Stimulated activated CD8-positive, alpha-beta memory T cell treated with anti-CD3 and anti-CD28 coated beads, Interleukin-4, amount 100 ng/mL, for 48 hours (primary cell): ENCODE measurements at places on chromosomes 16 and 17.
A peak's percentile ranks its signal among the peaks of the same experiment; 100 is the strongest.

- DNase-seq: no peak
Measured at GRCh38 chr17:57561072-57561861, 183.8 kb downstream of the CCDC182 start.

- DNase-seq: no peak
Measured at GRCh38 chr17:38558728-38559050, 47.1 kb downstream of the SRCIN1 start.

DNA sequence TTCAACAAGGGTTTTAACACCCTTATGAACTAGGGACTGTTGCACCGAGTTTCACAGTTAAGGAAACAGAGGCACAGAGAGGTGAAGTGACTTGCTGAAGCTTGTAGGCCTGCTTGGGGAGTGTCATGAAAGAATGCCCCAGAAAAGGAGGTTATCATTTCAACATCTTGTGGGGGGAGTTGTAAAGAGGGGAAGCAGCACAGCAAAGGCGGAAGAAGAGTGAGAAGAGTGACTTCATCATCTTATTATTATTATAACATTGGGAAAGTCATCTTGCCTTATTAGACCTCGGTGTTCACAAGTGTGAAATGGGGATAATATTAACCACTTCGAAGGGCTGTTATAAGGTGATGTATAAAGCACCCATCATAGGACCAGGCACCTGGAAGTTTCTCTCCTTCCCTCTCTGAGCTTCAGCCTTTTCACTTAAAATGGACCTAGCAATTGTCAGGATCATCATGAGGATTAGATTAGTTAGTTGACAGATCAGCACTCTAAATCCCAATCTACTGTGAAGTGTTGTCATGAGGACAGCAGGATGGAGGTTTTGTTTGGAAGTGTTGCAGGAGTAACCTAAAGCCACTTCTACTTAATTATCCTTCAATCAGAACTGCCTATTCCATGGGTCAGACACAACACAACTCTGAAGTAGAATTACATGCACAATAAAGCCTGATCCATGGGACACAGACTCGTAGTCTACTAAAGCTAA, 2.3 kb downstream of the CCL4 start:
- no peak for DNase-seq

DNA sequence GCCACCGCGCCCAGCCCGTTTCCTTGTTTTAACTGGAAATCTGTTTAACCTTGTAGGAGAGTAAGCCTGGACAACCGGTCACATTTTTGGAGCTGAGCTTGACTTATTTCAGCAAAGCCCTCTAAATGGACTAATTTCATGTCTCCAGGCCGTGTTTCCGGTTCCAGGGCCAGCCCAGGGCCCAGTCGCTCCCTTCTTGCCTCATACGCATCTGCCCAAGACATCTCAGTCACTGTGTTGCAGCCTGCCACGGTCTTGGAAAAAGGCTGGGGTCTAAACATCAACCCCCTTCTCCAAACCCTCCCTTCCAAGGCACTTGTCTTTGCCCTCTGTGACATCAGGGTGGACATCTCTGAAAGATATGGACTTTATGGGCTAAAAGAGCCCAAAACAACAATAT, 18.9 kb downstream of the PLEKHG4 start:
- no peak for DNase-seq

DNA sequence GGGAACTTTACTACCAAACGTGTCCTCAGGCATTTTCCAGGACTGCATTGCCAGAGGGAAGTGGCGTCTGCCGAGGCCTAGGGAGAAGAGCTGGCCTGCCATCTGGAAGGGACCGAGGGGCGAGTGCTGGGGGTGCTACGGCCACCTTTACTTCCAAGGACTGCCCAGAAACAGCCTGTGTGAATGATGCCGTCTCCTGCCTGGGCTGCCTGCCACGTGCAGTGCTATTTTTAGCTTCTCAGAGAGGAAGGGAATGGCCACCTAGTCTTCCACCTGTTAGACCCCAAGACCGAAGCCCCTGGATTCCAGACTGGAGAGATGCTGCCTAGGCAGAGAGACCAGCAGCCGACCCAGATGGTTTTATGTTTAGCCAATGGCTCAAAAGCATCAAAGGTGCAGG, 57.2 kb downstream of the VAC14 start:
- no peak for DNase-seq

GRCh38 chr16:49462989-49463371, 89.4 kb downstream of the C16orf78 start:
- peak; percentile 25 for DNase-seq

- DNase-seq: no peak
Measured at GRCh38 chr16:31501226-31501965, 6.8 kb downstream of the RUSF1 start.

GRCh38 chr16:67429053-67429798, 1.7 kb upstream of the HSD11B2 start:
- no peak for DNase-seq

DNA sequence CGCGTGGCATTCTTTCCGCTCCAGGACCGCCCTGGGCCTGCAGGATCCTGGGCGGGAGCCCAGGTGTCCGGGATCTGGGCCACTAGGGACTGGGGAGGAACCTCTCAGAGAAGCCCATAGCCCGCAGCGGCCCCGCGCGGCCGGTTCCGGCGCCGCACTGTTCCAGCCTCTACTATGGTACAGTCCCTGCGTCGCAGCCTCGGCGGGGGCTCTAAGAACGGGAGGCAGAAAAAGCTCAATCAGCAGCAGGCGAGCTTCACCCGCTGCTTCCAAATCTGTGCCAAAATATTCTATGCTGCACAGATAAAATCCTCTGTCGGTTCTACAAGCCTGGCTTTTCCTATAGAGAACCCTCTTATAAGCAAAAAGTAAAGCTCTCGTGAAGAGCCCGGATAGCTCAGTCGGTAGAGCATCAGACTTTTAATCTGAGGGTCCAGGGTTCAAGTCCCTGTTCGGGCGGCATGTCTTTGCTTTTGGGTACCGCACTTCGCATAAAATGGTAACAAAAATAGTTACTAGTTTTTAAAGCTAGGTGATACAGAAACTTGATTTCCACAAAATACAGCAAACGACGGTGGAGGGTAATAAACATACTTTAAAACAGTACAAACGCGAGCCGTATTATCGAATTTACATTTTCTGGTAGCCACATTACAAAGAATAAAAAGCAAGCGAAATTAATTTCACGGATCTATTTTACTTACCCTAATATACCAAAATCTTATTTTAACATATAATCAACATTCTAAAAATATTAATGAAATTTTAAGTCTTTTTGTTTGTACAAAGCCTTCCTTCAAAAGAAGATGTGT, 661 bp upstream of the ALOXE3 start:
- DNase-seq: peak; percentile 90

DNA sequence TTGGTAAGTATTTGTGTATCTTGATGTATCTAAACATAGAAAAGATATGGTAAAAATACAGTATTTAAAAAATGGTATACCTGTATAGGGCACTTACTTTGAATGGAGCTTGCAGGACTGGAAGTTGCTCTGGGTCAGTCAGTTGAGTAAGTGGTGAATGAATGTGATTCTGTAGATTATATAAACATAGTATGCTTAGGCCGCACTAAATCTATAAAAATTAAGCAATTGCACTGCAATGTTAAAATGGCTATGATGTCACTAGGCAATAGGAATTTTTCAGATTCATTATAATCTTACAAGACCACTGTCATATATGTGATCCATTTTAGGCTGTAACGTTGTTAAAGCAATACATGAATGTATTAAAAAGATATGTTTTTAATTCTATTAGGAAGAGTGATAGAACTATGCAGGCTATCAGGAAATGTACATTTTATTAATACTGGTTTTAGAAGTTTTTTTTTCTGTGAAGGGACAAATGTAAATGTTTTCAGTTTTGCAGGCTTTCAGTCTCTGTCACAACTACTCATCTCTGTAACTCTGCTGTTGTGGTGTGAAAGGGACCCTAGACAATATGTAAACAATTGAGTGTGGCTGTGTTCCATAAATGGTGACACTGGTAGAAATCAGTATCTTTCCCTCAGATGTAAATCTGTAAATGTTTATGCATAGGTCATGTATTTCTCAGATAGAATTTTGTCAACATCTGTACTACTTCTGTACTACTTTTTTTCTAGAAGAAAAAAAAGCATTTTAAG, 10.5 kb downstream of the CBFB start:
- DNase-seq: no peak

DNA sequence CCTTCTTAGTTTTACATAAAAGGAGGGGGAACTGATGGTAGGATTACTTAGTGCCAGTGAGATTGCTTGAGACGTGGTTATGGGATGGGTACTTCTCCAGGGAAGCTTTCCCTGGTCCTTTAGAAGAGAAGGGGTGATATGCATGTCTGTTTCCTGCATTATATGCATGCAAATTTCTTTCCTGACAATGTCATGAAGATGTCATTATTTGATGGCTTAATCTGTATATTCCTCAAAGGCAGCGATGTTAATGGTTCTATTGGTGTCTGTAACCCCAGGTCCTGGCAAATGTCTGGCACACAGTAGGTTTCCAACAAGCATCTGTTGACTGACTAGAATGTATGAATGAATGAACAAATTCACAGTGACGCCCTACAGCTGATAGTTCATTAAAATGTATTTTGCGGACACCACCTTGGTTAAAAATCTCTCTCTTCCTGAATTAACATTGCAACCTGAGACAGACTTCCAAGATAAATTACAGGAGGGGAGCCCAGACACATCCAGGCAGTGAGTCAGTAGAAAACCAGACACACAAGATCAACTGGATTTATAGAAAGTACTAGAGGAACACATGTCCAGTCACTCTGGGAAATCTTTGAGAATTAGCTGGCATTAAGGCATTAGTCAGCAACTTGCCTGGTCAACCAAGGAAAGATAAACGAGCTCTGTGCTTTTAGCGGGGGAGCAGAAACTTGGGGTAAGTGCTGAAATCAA, 293.4 kb downstream of the XYLT1 start:
- DNase-seq: no peak

GRCh38 chr17:37762666-37763065, 17.8 kb upstream of the HNF1B start:
- DNase-seq: no peak

DNA sequence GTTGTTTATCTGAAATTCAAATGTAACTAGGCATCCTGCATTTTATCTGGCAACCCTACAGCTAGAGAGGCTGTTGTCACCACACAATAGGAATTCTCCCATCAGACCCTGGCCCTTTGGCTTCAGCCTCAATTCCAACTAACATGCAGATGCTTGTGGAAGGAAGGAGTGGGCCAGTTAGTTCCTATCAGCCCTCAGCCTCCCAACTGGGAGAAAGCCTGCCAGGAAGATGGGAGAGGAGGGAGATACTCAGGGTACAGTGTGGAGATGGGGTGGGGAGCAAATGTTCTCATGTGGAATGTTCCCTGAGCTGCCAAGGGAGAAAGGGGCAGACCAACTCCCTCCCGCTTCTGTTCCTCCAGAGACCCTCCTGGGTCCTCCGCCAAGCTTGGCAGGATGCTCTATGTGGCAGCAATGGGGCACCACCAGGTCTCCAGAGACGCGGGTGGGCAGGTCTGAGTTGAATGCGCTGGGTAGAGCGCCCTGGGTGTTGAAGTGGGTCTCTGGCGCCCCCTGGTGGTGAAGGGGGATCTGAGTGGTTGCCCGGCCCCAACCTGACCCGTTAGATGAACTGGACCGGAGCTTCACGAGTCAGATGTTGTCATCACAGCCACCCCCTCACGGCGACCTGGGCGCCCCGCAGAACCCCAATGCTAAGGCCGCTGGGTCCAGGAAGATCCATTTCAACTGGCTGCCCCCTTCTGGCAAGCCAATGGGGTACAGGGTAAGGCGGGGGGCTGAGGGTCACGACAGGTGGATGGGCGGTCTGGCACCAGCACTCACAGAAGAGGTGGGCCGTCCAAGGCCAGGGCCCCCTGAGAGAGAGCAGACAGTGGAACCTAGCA, 15.2 kb downstream of the GALK1 start:
- DNase-seq: peak; percentile 97

GRCh38 chr16:60755907-60756306, 1280.3 kb downstream of the CDH8 start:
- DNase-seq: no peak

DNA sequence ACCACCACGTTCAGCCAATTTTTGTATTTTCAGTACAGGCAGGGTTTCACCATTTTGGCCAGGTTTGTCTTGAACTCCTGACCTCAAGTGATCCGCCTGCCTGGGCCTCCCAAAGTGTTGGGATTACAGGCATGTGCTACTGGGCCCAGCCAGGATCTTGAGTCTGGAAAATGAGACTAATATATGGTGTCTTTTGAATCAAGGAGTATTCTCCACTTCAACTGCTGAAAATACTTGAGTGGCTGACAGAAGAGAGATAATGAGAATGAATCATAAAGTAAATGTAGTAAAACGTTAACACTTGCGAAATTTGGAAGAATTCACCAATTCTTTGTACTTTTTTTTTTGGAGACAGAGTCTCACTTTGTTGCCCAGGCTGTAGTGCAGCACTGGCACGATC, 16.6 kb downstream of the SMYD4 start:
- no peak for DNase-seq

GRCh38 chr16:3020604-3021448, 658 bp downstream of the TNFRSF12A start:
- DNase-seq: peak; percentile 66

DNA sequence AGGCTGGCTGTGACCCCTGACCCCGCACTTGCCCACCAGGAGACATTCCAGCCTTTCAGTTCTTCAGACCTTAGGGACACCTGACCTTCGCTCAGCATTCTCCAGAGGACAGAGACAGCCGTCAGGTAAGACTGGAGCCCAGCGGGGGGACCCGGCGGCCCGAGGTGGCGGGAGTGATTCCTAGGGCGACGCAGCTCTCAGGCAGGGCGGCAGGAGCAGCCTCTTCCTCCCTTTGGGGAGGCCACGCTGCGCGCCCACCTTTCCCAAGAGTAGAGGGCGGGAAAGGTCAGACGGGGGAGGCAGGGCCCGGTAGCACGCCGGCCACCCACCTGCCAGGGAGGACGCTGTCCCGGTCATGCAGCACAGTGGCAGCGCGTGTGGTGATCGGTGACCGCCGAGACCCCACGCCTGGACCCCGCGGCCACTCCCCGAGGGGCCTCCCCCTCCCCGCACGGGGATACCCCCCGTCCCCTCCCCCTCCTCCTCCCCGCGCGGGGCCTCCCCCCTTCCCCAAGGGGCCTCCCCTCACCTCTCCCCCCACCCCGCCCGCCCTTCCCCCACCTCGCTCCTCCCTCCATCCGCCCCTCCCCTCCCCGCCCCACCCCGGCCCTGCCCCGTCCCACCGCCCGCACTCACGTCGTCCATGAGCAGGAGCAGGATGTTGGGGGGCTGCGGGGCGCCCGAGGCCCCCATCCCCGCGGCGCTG, 472 bp downstream of the GALNS start:
- no peak for DNase-seq

DNA sequence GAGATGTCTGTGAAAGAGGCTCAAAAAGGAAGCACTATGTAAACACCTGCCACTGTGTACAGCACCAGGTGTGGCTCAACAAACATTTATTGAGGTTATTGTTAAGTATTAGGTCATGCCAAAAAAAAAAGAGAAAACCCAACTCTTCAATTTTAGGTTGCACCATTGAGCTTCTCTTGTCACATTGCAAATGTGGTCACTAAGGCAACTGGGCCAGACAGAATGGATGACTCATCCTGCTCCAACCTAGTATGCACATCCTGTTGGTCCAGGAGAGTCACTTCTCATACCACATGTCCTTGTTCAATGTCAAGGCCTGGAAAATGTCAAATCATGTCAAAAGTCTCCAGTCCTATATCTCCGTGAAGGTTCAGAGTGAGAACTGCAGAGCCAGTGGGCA, 25.0 kb downstream of the HOXB1 start:
- DNase-seq: peak; percentile 38
